ENCODE measurements at places on chromosomes 6 and 20. TPM values are rescaled to one million over a fixed set of nuclear protein-coding genes. Genes with fewer than 3 reads are reported as not detected.
A peak's percentile ranks its signal among the peaks of the same experiment; 100 is the strongest.

Gene DEFB132
- not detected for total RNA-seq

Gene PRPH2
- 1.6 TPM for total RNA-seq

Gene BACH2
- 28.6 TPM for total RNA-seq

Gene FHL5
- total RNA-seq: 9.6 TPM

- no peaks in the 10 kb centered on the region for H3K27me3 ChIP-seq
- DNase-seq: no peak
- H3K4me1 ChIP-seq: no peaks in the 10 kb centered on the region
- H3K27ac ChIP-seq: no peak overlapping the region
Measured at GRCh38 chr6:80060774-80061173, 45.7 kb upstream of the BCKDHB start.

DNA sequence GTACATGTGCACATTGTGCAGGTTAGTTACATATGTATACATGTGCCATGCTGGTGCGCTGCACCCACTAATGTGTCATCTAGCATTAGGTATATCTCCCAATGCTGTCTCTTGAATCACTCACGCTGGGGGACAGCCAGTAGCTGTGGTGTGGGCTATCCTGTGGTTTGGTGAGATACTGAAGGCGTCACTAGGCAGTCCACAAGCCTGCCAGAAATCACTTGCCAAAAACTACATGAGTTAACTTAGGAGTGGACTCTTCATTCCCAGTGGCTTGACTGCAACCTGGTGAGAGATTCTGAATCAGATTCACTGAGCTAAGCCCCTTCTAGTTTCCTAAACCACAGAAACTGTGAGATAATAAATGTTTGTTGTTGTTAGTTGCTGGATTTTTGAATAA lies 191.3 kb downstream of the TSHZ2 start:
- no peaks in the 10 kb centered on the region for H3K36me3 ChIP-seq
- no peaks in the 10 kb centered on the region for H3K27me3 ChIP-seq
- no peak overlapping the region for H3K4me3 ChIP-seq
- H3K27ac ChIP-seq: no peak overlapping the region
- DNase-seq: no peak

DNA sequence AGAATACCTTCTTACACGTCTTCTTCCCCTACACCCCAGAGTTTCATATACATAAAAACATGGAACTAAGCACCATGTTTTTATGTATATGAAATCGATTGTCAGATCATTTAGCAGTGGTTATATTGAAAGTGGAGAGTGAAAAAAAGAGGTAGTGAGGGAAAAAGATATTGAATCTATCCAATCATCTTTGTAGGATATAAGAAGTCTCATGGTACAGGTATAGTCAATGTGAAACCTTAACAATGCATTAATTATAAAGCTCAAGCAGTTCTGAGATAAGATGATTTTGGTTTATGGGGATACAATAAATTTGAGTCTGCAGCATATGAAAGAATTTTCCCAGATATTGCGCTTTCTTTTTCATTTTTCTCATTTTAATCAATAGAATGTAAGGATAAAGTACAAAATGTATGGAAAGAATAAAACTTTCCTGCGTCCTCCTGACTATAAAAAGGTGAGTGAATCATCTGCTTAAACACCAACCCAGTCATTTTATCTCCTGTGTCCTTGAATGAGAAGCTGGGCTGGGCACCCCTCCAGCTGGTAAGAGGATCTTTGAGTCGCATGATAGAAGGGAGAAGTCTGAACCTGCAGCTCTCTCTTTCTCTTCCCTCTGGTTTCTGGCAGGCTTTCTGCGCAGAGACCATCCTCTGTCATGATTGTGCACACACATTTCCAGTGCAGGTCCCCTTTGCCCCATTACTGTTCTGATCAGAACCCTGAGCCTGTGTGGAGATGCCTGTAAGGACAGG lies 28.1 kb upstream of the AKIRIN2 start:
- peaks cover 50% of the 10 kb centered on the region for H3K4me1 ChIP-seq
- H3K27me3 ChIP-seq: no peaks in the 10 kb centered on the region
- peak overlapping the region; percentile 80 for H3K27ac ChIP-seq
- H3K4me3 ChIP-seq: no peak overlapping the region

DNA sequence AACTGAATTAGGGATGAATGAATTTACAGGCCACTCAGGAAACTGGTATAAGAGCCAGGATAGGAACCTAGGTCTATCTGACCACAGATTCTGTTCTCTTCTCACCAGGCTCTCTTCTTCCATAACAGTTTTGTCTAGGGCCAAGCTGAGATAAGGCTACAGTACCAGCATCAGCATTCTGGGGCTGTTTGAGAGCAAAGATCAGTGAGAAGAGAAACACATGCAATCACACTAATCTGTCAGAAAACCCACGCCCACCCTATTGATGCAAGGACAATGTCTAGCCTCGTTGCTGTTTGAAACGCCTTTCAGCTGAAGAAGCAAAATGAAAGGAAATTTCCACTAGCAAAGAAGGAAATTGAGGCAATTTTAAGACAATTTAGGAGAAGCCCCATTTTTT lies 137.7 kb downstream of the LCA5 start:
- H3K27me3 ChIP-seq: no peaks in the 10 kb centered on the region
- no peaks in the 10 kb centered on the region for H3K36me3 ChIP-seq
- no peaks in the 10 kb centered on the region for H3K4me1 ChIP-seq
- H3K4me3 ChIP-seq: no peak overlapping the region
- DNase-seq: no peak
- H3K27ac ChIP-seq: no peak overlapping the region

DNA sequence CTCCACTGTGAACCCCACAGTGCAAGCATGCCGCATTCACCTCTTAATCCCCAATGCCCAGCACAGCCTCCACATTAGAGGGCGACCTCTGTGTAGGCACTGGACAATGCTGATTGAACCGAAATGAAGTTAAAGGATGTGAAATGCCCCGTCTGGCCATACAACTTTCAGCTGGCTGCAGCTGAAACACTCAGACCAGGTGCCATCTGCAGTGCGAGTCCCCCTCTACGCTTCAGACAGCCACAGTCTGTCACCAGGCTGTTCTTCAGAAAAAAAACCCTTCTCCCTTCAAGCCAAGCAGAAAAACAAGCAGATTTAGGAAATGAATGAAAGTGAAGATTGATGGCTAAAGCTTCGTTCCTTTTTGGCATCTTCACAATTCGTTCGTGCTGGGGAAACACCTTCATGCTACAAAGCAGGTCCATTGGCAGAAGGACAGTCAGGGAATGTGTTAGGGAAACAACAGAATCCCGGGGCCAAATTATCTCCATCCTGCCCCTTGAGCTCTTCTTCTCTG lies 44.7 kb downstream of the TNFAIP3 start:
- no peaks in the 10 kb centered on the region for H3K27me3 ChIP-seq
- H3K27ac ChIP-seq: no peak overlapping the region
- peaks cover 30% of the 10 kb centered on the region for H3K4me1 ChIP-seq

Measured in spleen (tissue), 13 donors.